ENCODE measurements at places on chromosomes 13 and 19. TPM values are rescaled to one million over a fixed set of nuclear protein-coding genes. Genes with fewer than 3 reads are reported as not detected.

DNA sequence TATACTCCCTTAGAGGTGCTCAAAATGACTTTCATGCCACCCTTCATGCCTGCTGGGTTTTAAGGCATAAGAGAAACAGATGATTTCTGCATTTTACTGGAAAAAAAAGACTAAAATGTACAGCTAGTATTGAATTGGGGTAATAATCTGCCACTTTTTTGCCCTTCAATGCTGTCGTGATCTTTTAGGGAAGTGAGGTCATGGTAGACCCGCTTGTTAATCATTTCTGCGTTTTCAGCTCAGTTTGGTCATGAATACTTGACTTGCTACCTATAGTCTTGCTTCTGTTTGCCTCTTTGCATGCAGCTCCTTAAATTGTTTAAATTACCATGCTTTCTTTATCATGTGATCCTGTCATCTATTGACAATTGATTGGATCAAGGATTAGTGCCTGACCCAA is 90.4 kb downstream of the PCCA start:
- no peak for DNase-seq

DNA sequence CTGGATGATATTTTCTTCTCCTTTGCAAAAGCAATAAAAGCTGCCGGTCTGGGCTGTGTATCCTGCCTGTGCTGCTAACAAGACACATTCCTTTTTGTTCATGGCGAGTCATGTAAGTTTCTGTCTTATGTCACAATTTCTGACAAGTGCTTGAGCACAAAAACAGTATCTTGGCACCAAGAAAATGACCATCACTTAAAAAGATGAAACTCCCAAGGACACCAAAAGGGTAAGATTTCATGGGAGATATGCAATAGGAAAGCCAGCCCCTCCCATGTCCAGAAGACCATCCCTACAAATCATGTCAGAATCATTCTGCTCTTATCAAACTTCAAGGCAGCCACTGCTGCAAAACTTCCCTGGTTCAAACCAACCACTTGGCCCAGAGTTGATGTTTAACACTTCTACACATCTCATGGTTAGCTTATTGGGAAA is 375.4 kb upstream of the ZNF507 start:
- DNase-seq, result no peak

- no peak for DNase-seq
These were observed 2.4 kb upstream of the HSH2D start for GRCh38 chr19:16141043-16141442.

GRCh38 chr19:48636859-48637448 is at the start of gene DBP:
TSS of gene DBP (minus strand) at chr19:48637379. CDS start at chr19:48636994, 385 bp downstream.
- no peak for DNase-seq

DNA sequence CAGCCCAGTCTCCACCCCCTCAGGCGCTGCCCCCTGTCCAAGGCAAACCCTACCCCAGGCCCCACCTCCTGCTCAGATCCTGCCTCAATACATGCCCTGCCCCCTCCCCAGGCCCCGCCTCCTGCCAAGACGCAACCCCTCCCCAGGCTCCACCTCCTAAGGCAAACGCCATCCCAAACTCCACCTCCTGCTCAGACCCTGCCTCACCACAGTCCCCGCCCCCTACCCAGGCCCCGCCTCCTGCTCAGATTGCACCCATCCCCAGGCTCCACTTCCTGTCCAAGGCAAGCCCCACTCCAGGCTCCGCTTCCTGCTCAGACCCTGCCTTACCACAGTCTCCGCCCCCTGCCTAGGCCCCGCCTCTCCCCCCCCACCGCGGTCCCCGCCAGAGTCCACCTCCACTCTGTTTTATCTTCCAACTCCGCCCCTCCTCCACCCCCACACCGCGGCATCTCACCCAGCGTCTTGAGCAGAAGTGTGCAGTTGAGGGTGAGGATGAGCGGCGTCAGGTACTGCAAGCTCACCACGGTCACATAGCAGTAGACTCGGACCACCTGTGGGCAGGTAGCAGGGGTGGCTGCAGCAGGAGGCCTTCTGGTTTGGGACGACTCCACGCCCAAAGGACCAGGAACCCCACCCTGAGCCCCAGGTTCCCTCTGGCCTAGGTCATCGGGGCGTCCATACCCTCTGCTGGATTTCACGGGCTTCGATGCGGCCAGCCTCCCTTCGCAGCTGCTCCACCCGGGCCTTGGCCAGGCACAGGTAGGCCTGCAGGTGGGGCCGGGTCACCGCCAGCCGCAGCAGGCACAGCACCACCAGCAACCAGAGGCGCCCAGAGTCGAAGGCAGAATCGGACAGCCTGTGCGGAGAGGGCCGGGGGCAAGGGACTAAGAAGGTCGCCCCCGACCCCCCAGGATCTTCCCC is 17.7 kb downstream of the TMEM161A start:
- no peak for DNase-seq

- DNase-seq, result no peak
These were observed 42.3 kb downstream of the ZNF611 start for GRCh38 chr19:52692431-52693008.

DNA sequence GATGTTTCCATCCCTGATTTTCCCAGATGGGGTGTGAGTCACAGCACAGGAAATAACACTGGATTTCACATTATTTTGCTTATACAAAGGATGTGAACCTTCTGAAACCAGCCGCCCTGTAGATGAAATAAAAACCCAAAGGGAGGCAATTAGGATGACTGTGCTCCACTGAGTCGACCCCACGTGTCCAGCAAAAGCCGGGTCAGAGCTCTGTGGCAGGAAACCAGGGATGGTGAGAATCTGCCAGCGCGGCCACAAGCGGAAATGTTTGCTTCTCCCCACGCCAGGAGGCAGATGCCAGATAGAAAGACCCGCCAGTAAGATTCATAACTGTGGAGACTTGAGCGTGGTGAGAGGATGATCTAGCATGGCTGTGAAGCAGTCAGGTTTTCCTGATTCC is 764.4 kb downstream of the LIG4 start:
- DNase-seq, result no peak

GRCh38 chr19:31300422-31300821 is 48.8 kb downstream of the TSHZ3 start:
- DNase-seq, result peak; percentile 65

DNA sequence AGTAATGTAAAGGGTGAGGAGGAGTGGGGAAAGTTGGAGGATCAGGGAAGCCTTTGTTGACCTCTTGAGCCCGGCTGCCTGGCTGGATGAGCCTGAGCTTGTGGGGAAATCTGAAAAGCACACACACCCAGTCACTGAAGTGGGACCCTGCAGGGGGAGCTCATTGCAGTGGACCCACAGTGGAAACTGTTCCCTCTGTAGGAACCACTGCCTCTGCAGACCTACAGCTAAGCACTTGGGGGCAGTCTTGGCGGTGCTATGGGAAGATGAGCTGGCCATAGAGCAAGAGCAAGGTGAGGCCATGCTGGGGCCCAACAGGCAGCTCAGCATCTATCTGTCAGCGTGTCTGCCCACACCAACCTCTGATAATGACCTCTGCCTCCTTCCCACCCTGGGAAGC is 294.8 kb downstream of the TSHZ3 start:
- DNase-seq, result no peak

DNA sequence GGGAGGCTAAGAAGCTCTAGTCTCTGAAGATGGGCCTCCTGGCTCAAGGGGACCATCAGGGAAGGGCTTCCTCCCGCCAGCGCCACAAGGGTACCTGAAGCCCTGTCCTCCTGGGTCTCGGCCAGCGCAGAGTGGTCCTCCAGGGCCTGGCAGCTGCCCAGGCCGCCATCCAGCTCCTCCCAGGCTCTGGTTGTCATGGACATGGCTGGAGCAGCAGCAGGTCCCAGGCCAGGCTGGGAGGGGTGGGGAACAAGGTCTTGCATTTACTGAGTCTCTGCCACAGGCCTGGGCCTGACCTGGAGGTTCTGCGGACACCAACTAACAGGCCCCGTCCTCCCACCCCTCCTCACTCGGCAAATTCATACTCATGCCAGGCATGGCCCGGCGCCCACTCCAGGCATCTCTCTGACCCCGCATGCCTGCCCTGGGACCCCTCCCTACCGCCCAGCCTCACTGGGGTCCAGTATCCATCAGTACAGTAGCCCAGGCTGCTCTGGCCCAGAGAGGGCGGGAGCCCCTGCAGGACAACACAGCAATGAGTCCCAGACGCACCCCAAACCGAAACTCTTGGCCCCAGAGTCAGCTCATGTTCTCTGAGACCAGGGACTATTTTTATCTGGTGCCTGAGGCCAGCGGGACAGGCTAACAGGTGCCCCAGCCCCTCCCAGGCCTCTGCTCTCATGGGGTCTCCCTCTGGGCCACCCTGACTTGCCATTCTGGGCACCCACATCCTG is 938 bp downstream of the JSRP1 start:
- no peak for DNase-seq

Gene CEACAM16
- not detected for total RNA-seq

Gene POLR1G
- total RNA-seq, result 3.2 TPM
